Astrocyte (in vitro differentiated cells and primary cell): ENCODE measurements at places on chromosomes 2 and 18.
A peak's percentile ranks its signal among the peaks of the same experiment; 100 is the strongest.

DNA sequence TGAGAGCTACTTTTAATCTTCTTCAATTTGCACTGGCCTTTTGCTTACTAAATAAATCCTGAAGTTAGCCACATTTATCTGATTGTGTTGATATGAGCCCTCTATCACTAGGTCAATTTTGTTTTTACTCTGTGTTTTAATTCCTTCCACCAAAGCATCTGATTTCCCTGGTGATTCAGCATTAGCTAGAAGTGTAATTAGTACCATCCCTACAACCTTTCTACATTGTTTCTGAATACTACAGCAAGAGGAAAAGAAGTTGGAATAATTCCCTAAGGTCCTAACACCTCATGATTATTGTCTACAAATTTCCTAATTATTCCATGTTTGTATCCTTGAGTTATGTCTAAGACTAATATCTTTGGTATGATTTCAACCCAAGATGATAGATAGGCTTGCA is 1093.6 kb downstream of the SUCLG1 start:
- DNase-seq = no peak

DNA sequence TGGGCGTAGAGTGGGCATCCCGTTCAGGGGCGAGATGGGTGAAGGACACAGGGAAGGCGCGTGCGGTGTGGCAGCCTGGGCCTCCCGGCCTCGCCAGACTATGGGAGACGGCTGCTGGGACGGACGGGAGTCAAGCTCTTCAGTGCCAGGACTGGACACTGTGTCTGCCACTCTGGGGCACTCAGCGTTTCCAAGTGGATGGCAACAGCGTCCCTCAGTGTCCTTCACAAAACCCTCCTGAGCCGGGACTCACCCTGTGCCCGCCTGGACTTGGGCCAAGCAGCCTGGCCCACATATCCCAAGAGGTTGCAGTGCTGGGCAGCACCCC is 16.3 kb upstream of the BOK start:
- no peak for DNase-seq

GRCh38 chr2:128726236-128726635 is 407.6 kb upstream of the HS6ST1 start:
- DNase-seq = peak; percentile 10

DNA sequence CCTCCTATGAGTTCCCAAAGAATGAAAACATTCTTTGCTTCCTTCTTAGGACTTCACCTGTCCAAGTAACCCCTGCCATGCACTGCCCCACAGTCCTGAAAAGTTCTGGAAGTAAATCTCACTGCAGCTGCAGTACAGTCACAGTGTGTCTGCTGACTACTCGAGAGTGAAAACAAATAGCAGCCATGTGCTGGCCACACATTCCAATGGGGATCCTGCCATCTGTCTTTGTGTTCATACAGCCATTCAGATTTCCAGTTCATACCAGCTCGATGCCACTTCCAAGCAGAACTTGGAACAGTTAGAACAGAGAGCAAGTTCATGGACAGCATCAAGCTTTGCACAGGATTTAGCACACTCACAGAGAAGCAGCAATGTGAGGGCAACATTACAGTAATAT is 629.9 kb upstream of the ACVR2A start:
- DNase-seq = peak; percentile 14

- DNase-seq = no peak
Measured at GRCh38 chr2:235894839-235895238, 273.3 kb downstream of the GBX2 start.

GRCh38 chr2:154457286-154457685 is 241.2 kb upstream of the KCNJ3 start:
- peak; percentile 1 for DNase-seq
